Stimulated activated CD4-positive, alpha-beta T cell treated with anti-CD3 and anti-CD28 coated beads, Interleukin-2, amount 100 ng/mL, for 24 hours (primary cell): ENCODE measurements at places on chromosomes 3 and 15.

- no peak for DNase-seq
Observed at GRCh38 chr15:79296583-79296982, 14.1 kb downstream of the ANKRD34C start.

GRCh38 chr3:100057716-100058575, 56.4 kb downstream of the FILIP1L start:
- no peak for DNase-seq

DNA sequence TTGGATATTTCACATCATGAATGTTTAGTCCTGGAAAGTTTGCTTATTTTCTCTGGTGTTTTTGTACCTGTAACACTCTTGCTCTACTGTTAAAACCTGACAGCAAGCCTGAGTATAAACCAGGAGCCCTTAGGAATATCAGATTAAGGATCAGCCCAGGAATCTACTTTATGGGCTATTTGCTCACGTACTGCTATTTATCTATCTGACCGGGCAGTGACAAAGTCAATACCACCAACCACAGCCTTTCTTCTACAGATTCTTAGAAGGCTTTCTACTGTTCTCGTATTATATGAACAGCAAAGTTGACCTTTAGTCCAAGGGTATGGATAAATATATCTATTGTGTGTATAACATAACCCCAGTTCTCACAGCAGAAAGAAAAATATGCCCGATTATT, 521.2 kb downstream of the RBMS3 start:
- DNase-seq = no peak

DNA sequence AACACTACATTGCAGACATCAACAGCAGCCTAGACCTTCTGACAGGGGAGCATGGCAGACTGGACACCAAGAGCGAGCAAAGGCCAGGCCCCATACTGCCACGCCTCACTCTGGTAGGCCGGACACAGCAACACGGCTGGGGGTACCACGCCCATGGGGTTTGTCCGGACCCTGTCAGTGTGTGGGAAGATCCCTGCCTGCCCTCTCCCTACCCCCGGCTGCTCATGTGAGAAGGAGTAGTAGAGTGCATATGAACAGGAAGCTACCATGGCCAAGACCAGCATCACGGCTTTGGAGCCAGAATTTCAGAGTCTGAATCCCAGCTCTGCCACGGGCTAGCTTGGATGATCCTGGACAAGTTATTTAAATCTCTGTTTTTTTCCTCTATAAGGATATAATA, 27.9 kb downstream of the ALDH1L1 start:
- no peak for DNase-seq

- DNase-seq = no peak
Observed at GRCh38 chr3:192929146-192929545, 11.5 kb upstream of the MB21D2 start.

DNA sequence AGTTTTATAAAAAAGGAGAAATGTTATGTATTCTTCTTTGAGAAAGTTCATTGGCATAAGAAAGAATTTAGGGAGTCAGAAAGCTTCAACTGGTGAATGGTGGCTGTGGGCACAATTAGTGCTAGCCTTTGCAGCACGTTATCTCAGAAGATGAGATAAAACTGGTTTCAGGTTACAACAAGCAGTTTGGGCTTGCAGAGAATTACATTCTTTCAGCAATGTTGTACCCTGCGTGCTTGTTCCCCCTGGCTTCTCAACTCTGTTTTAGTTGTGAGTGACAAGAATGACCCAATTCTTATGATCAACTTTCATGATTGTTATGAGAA, 31.6 kb upstream of the ACP3 start:
- DNase-seq = no peak

- no peak for DNase-seq
Observed at GRCh38 chr15:83431521-83431920, 15.6 kb upstream of the SH3GL3 start.

- no peak for DNase-seq
Observed at GRCh38 chr3:9638939-9639338, 10.4 kb upstream of the MTMR14 start.

DNA sequence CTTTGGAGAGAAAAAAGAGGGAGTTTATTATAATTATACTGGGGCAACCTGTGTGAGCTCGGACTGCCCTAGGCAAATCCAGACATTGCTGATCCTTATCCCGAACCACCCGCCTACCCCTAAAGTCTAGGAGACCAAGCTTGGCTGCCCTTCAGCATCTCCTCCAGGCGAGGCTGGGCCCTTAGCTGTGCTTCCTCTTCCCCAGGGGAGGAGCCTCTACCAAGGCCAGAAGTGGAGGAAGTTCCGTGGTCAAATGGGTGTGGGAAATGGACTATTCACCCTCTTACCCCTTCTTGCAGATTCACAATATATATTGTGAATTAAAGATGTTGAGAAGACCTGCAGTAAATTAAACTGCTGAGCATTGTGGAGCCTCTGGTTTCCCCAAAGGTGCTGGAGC, 158.3 kb upstream of the HES1 start:
- DNase-seq = no peak

GRCh38 chr3:12194669-12195161, 36.0 kb upstream of the TIMP4 start:
- peak; percentile 49 for DNase-seq

- no peak for DNase-seq
Observed at GRCh38 chr15:64857421-64857820, 15.7 kb downstream of the PLEKHO2 start.

DNA sequence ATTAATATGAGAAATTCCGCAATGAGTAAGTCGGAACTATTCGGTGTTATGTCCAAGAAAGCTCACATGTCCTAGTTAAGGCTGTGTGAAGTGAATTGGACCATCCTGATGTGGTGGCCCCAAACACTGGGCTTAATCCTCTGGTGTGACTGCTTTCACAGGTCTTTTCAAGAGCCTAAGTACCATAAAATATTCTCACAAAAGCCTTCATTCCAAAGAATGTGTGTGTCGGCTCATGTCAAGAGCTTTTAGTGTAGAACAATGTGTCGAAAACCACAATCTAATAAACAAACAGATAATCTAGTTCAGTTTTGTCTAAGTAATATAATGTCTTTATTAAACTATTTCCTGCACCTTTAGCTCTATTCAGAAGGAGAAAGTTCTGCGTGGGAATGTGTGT, 311.4 kb downstream of the LPP start:
- no peak for DNase-seq

- DNase-seq = no peak
Observed at GRCh38 chr3:177893331-177893730, 642.9 kb upstream of the KCNMB2 start.

GRCh38 chr15:55319537-55320237, 665 bp downstream of the PIGB start:
- DNase-seq = no peak

GRCh38 chr15:80588801-80589200, 106.3 kb upstream of the ABHD17C start:
- no peak for DNase-seq

- peak; percentile 21 for DNase-seq
Observed at GRCh38 chr3:150385296-150386242, 22.5 kb upstream of the TSC22D2 start.

DNA sequence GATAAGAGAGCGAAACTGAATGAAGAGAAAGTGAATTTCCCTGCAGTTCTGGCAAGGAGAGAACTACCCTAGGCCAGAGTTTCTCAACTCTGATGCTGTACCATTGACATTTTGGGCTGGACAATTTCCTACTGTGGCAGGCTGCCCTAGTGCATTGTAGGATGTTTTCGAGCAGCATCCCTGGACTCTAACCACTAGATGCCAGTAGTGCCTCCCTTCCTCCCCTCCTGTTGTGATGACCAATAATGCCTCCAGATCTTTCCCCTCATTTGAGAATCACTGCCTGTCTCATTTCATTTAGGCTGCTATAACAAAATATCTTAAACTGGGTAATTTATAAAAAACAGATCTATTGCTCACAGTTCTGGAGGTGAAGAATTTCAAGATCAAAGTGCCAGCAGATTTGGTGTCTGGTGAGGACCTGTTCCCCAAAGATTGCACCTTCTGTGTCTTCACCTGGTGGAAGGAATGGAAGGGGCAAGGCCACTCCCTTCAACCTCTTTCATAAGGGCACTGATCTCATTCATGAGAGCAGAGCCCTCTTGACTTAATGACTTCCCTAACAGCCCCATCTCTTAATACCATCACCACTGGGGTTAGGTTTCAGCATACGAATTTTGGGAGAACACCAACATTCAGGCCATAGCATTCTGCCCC, 188.9 kb upstream of the MEIS2 start:
- no peak for DNase-seq

DNA sequence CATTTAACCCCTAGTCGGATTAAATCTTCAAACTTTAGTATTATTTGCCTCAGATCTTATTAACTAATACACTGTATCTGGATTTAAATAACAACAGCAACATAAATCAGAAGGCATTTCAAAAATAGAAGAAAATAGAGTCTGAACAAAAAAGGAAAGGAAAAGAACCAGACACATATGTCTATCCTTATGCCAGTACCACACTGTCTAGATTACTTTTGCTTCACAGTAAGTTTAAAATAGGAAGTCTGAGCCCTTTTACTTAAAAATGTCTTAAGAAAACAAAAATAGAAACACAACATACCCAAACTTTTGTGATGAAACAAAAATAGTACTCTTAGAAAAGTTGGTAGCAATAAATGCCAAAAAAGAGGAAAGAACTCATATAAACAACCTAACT, 1615.8 kb downstream of the SI start:
- no peak for DNase-seq

- no peak for DNase-seq
Observed at GRCh38 chr3:78728406-78729145, 1039.2 kb downstream of the ROBO1 start.
